ENCODE measurements at places on chromosomes 12 and 14. TPM values are rescaled to one million over a fixed set of nuclear protein-coding genes. Genes with fewer than 3 reads are reported as not detected.
A peak's percentile ranks its signal among the peaks of the same experiment; 100 is the strongest.

- H3K36me3 ChIP-seq = peaks cover 67% of the 10 kb centered on the region
- no peak overlapping the region for H3K4me3 ChIP-seq
- no peaks in the 10 kb centered on the region for H3K27me3 ChIP-seq
- no peak overlapping the region for H3K27ac ChIP-seq
- peak; percentile 65 for DNase-seq
Observed at GRCh38 chr12:50088577-50089335, 3.6 kb downstream of the SMARCD1 start.

GRCh38 chr12:94516985-94517384 is 57.3 kb upstream of the CEP83 start:
- H3K27ac ChIP-seq = no peak overlapping the region
- H3K4me1 ChIP-seq = no peaks in the 10 kb centered on the region
- H3K36me3 ChIP-seq = no peaks in the 10 kb centered on the region
- no peaks in the 10 kb centered on the region for H3K27me3 ChIP-seq
- no peak overlapping the region for H3K4me3 ChIP-seq

GRCh38 chr12:94140556-94140955 is 7.8 kb upstream of the PLXNC1 start:
- H3K4me3 ChIP-seq = no peak overlapping the region
- H3K27ac ChIP-seq = no peak overlapping the region
- no peaks in the 10 kb centered on the region for H3K36me3 ChIP-seq

- H3K27me3 ChIP-seq = no peaks in the 10 kb centered on the region
- no peak overlapping the region for H3K4me3 ChIP-seq
- no peaks in the 10 kb centered on the region for H3K36me3 ChIP-seq
- peak overlapping the region; percentile 68 for H3K27ac ChIP-seq
Observed at GRCh38 chr14:61345151-61345482, 23.7 kb downstream of the PRKCH start.

DNA sequence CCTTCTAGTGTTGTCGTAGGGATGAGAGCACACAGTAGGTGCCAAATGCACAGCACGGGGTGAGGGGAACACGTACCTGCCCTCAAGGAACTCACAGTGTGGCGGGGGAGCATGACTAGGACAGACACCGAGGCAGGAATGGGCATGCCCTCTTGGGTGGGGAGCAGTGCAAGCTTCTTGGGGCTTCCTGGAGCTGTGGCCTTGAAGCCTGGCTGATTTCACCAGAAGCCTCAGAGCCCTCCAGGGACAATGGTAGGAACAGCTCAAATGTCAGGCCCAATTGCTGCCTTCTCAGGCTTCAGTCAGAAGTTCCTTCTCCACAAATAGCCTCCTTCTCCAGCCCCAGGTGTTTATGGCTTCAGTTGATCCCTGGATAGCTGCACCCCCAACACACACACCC is 43.4 kb downstream of the TEAD4 start:
- no peaks in the 10 kb centered on the region for H3K27me3 ChIP-seq
- H3K27ac ChIP-seq = peak overlapping the region; percentile 55
- H3K36me3 ChIP-seq = no peaks in the 10 kb centered on the region
- no peak overlapping the region for H3K4me3 ChIP-seq
- DNase-seq = no peak

DNA sequence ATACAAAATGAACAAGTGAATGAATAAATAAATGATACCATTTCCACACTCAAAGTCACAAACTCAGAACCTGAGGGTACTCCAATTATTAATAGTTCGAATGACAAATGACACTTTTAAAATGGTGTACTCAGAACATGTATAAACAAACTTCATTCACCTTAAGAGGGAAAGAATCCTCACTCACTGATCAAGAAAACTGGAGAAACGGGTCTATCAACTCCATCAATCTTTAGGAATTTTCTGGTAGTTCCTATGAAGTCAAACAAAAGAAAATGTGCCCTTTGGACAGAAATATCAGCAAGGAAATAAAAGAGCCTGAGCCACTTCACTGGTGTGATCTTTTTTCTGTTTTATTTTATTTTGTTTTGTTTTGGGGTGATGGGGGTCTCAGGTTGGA is 5.2 kb upstream of the NRDE2 start:
- no peaks in the 10 kb centered on the region for H3K36me3 ChIP-seq
- H3K27ac ChIP-seq = no peak overlapping the region
- no peak for DNase-seq
- no peaks in the 10 kb centered on the region for H3K27me3 ChIP-seq
- no peaks in the 10 kb centered on the region for H3K4me1 ChIP-seq
- no peak overlapping the region for H3K4me3 ChIP-seq

- no peaks in the 10 kb centered on the region for H3K4me1 ChIP-seq
- no peaks in the 10 kb centered on the region for H3K27me3 ChIP-seq
Observed at GRCh38 chr14:26765768-26766520, 168.1 kb upstream of the NOVA1 start.

DNA sequence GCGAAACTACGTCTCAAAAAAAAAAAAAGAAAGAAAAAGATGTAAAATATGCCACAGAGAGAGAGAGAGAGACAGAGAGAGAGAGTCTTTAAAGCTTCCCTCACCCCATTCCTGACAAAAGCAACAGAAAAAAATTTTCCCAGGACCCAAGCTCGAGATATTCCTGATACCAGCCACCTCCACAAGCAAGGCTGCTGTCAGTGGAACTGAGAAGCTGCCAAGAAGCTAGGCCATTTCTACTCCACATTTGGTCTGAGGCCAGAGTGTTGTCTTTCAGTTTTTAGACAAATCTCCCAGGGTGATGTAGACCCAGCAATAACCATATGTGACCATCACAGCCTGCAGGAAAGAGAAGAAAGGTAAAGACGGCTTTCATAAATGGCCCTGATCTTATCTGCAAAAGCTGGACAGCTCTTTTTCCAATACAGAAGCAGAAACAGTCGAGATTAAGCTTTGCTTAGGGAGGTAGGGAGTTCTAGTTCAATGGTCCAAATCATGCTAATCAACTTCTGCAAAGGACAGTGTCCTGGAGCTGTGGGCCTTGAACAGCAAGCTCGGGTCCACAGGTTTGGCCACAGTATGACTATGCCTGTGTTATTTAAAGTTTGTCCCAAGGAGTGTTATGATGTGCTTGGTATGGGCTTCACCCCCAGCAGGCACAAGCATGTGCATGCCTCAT is 130.3 kb upstream of the NUDT4 start:
- no peak for DNase-seq
- no peak overlapping the region for H3K4me3 ChIP-seq
- H3K36me3 ChIP-seq = no peaks in the 10 kb centered on the region
- H3K27me3 ChIP-seq = no peaks in the 10 kb centered on the region
- H3K4me1 ChIP-seq = peaks cover 40% of the 10 kb centered on the region

GRCh38 chr12:117967043-117967442 is 1.7 kb downstream of the KSR2 start:
- H3K4me1 ChIP-seq = peaks cover 13% of the 10 kb centered on the region
- no peak overlapping the region for H3K4me3 ChIP-seq
- DNase-seq = no peak
- no peaks in the 10 kb centered on the region for H3K36me3 ChIP-seq
- H3K27ac ChIP-seq = no peak overlapping the region

DNA sequence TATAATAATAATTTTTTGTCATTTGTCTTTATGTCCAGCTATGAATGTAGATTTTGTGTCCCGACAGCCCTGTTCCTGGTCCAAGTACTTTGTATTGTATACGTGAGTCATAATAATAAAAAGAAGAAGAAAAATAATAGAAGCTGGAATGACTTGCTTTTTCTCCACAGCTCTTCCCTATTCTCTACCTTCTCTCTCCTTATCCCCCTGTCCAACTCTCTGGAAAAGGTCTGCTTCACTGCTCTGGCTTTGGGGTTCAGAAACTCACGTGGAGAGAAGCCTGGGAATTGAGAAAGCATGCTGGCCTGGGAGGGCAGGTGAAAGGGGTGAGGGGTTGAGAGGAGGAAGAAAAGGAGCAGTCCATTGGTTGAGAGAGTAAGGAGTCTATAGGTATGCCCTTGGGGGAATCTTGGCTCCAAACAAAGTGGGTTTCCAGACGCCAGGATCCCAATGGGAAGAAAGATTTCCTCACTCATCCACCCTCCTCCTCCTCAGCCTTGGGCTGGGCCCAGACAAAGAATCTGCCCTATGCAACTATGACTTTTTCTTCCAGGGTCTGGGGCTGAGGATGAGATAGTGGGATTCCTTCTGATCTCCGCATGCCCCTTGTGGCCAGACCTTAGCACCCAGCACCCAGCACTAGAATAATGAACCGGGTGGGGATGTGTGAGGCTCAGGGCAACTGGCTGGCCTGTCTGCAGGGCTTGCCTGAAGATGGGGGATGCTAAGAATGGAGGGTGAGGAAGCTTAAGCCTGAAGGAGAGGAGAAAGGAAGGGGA is 4.0 kb downstream of the HOXC8 start:
- H3K27ac ChIP-seq = no peak overlapping the region
- peaks cover 81% of the 10 kb centered on the region for H3K27me3 ChIP-seq
- DNase-seq = no peak
- H3K4me1 ChIP-seq = no peaks in the 10 kb centered on the region
- no peaks in the 10 kb centered on the region for H3K36me3 ChIP-seq

- no peaks in the 10 kb centered on the region for H3K36me3 ChIP-seq
- no peaks in the 10 kb centered on the region for H3K27me3 ChIP-seq
- no peak overlapping the region for H3K4me3 ChIP-seq
- H3K4me1 ChIP-seq = no peaks in the 10 kb centered on the region
Observed at GRCh38 chr12:13472690-13473089, 276.2 kb downstream of the EMP1 start.

- no peaks in the 10 kb centered on the region for H3K36me3 ChIP-seq
- no peaks in the 10 kb centered on the region for H3K27me3 ChIP-seq
- H3K4me1 ChIP-seq = no peaks in the 10 kb centered on the region
- H3K4me3 ChIP-seq = no peak overlapping the region
Observed at GRCh38 chr14:29681316-29681715, 246.3 kb downstream of the PRKD1 start.

DNA sequence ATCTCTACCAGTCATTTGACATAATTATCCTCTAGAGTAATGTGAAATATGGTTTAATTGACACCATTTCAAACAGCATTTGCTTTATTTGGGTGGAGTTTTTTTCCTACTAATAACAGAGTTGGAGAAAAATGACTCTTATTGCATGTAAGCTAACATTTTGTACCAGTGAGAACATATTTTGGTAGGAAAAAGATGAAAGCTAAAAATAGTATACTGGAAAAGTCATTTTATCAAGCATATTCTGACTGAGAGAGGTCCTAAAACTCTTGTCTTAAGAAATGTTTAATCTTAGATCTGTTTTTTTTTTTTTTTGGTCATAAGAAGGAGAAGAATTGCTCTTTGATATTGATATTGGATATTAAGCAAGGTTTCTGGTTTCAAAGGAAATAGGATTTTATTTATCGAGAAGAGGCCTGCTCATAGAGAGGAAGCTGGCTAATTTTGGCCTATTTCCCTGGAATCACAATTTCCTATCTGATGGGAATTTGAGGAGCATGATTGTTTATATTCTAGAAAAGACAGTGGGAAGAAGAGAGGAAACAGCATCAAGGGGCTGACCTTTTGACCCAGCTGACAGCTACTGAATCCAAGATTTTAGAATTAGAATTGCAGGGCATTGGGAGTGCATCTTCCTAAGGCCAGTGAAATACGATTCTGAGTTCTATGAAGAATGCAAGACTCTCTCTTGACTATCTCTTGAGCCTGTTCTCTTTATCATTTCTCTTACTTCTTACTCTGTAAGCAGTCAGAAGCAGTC is 19.4 kb downstream of the OTOGL start:
- no peaks in the 10 kb centered on the region for H3K27me3 ChIP-seq
- DNase-seq = no peak
- no peaks in the 10 kb centered on the region for H3K4me1 ChIP-seq
- H3K27ac ChIP-seq = no peak overlapping the region
- H3K4me3 ChIP-seq = no peak overlapping the region

DNA sequence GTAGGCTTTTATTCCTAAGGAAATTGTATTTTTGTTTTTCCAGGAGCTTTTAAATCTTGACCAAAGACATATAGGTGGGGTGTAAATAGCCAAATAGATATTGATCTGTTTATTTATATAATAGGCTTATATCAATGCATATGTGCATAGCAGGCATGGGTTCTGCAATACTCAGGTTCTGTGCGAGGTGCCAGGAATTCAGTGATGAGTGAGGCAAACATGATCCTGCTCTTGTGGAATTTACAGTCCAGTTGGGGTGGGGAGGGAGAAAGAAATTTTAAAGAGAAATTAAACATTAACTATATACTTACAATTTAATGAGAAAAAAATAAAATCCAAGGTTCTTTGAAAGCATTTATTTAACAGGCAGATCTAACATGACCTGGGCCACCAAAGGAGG is 160.3 kb upstream of the HIF1A start:
- no peak for DNase-seq
- no peak overlapping the region for H3K4me3 ChIP-seq
- peaks cover 9% of the 10 kb centered on the region for H3K4me1 ChIP-seq
- H3K27me3 ChIP-seq = no peaks in the 10 kb centered on the region

- H3K4me3 ChIP-seq = no peak overlapping the region
- no peaks in the 10 kb centered on the region for H3K27me3 ChIP-seq
- DNase-seq = peak; percentile 19
- H3K36me3 ChIP-seq = no peaks in the 10 kb centered on the region
- H3K4me1 ChIP-seq = no peaks in the 10 kb centered on the region
Observed at GRCh38 chr12:68080577-68080976, 79.0 kb downstream of the IFNG start.

DNA sequence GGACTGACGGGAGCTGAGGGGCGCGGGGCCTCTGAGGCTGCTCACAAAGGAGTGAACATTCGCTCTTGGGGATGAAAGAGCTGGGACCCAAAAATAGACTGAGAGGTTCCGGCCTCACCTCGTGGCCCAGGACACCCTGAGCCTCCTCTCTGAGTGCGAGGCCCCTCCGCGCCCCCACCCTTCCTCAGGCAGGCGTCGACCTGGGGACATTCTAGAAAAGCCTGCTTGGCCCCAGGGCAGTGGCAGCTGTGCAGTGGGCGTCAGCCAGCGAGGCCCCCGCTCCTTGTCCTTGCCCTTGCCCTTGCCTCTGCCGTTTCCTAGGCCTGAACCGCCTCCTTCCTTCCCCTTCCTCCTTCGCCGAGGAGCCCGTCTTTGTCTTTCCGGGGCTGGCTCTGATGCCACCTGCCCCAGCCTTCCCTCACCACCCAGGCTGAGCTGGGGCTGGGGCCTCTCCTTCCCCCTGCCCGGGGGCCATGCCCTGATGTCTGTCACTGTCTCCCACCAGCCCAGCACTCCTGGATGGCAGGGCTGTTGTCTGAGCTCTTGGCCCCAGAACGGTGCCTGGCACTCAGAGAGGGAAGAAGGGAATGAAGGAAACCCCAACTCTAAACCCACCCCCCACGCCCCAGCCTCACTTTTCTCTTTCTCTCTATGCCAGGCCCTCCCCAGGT is 208.2 kb upstream of the RTL1 start:
- no peak for DNase-seq
- H3K27ac ChIP-seq = no peak overlapping the region
- no peaks in the 10 kb centered on the region for H3K4me1 ChIP-seq
- no peaks in the 10 kb centered on the region for H3K36me3 ChIP-seq
- H3K4me3 ChIP-seq = no peak overlapping the region
- H3K27me3 ChIP-seq = no peaks in the 10 kb centered on the region

The BCL11B gene
- 55.5 TPM for total RNA-seq

GRCh38 chr12:3741882-3742672 is 10.8 kb downstream of the CRACR2A start:
- H3K27ac ChIP-seq = no peak overlapping the region
- peaks cover 11% of the 10 kb centered on the region for H3K36me3 ChIP-seq
- no peak overlapping the region for H3K4me3 ChIP-seq
- DNase-seq = no peak
- no peaks in the 10 kb centered on the region for H3K27me3 ChIP-seq

- DNase-seq = no peak
- H3K4me1 ChIP-seq = no peaks in the 10 kb centered on the region
- no peak overlapping the region for H3K4me3 ChIP-seq
- H3K27ac ChIP-seq = no peak overlapping the region
Observed at GRCh38 chr14:69006346-69006745, 27.2 kb upstream of the ACTN1 start.

Measured in thymus (tissue), 14 donors.